Suprapubic skin (tissue), 4 donors: ENCODE measurements at places on chromosomes 3 and 15.

- no peak for DNase-seq
These were observed 48.4 kb upstream of the CCDC80 start for GRCh38 chr3:112689385-112689784.

DNA sequence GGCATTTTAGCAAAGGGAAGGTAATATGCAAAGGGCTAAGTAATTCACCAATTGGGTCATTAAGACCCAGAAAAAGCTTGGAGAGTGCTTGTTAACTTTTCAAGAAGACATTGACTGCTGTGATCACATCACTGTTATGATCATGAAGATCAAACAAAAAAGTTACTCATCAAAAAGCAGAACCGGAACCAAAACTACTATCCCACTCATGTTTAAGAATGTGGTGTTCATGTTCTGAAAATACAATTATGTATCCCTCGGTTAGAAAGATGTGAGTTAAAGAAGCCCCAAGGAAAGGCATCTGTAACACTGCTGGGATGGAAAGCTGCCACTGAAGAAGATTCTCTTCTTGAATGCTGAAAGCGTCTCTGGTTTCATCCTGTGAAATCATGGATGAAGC lies 32.6 kb downstream of the BBX start:
- no peak for DNase-seq

GRCh38 chr3:140238646-140239314 lies 303.8 kb downstream of the CLSTN2 start:
- no peak for DNase-seq

GRCh38 chr3:76938962-76939361 lies 100.9 kb upstream of the ROBO2 start:
- DNase-seq = no peak

- DNase-seq = no peak
These were observed 23.6 kb downstream of the FAH start for GRCh38 chr15:80176443-80176842.

DNA sequence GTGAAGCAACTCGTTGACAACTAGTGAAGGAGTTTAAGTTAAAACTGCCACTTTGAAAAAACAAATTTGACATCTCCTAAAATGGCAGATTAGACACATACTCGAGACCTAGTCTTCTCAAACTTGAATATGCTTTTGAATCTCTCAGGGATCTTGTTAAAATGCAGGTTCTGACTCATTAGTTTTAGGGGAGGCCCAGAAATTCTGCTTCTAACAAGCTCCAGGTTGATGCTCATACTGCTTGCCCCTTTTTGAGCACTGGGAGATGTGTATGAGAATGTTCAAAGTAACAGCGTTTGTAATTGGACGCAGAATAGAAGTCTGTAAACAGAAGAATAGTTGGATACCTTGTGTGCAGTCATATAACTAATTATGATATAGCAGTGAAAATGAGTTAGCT lies 1.6 kb downstream of the C3orf38 start:
- DNase-seq = no peak

DNA sequence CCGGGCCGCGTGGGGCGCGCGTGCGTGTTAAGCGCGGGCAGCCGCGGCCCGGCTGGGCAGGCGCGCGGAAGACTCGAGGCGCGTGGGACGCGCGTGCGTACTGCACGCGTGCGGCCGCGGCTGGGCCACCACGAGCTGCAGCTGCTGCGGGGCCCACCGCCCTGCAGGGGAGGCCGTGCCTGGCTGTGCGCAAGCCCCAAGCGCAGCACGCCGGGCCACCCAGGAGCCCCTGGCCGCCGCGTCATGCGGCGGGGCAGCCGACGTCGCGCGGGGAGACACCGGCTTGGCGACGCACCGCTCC lies 590 bp upstream of the TRIM71 start:
- DNase-seq = peak; percentile 53

DNA sequence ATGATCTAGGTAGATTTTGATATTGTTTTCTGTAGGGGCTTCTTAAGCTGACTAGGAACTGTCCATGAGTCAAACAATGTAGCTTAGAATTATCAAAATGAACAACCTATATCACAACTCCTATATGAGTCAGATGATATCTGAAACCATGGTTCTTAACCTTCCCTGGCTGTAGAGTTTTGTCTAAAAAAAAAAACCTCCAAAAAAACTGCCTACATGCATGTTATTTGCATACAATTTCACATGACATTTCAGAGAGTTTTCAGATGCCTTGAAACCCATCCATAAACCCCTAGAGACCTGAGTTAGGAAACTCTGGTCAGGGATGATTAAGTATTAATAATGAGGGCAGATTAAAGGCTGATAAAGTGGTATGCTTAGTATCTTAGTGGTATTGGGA lies 157.0 kb downstream of the CHST2 start:
- no peak for DNase-seq

DNA sequence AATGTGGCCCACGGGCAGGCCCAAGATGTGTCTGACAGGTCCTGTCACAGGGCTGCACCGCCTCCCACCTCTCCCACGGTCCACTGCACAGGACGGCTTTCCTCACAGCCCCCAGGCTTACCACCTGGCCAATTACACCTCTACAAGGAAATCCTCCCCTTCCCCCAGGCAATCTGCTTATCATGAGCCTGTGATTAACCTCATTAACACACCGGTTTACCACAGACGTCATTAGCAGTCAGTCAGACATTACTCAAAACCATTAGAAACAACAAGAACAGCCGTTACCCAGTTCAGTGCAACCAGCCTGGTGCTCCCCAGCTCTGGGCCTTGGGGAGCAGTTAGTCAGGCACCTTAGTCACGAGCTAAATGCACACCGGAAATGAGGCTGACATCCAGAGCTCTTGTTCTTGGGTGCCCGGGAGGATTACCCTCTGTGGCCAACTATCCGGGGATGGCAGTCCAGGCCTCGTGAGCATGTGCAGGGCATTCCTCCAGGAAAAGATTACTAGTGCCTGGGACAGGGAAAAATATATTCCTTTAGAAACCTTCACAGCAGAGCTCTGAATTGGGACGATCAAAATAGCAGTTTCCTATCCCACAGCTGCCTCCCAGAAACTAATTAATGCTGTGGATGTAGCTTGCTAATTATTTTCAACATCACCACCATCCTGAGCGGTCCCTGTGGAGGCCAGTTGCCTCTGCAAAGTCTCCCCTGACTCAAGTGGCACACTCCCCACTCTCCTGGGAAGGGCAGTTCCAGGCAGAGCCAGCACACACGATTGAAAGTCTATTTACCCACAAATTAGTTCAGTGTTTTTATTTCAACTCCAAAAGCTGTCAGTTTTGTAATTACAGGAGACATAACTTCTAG lies 117.4 kb upstream of the ZBED2 start:
- no peak for DNase-seq

DNA sequence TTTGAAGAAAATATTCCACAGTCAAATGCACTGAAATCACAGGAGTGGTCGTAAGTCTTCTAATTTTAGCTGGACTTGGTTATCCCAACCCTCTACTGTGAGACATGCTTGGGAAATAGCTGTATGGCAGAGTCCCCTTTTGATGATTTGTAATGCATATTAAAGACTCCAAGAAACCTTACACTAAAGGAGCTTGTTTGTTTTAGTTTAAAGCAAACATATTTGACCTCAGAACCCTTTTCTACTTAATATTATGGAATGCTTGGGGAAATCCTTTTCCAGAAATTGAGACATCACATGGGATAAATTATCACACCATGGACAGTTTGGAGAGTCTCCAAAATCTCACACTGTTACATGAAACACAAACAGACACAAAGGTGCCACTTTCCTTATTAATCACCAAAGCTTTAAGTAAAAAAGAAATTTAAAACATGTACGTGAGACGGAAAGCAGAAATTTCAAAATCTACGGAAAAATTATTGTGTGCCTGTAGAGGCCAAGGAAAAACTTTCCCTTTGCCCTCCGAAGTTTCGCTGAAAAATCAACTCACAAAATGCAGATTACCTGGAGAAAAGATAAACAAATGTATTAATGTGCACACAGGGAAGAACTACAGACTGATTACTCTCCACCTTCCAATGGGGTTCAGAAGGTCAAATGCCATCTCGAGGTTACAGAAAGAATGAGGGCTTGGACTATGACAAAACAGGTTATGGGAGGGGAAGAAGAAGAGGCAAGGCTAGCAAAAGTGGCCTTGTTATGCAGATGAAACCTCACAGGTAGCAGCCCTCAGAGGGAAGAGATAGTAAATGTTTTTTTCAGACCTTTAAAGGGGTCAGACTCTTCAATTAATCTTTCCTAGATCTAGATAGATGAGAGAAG lies 7.0 kb upstream of the CPB1 start:
- DNase-seq = no peak

GRCh38 chr3:94076055-94076454 lies 13.2 kb downstream of the NSUN3 start:
- DNase-seq = no peak

DNA sequence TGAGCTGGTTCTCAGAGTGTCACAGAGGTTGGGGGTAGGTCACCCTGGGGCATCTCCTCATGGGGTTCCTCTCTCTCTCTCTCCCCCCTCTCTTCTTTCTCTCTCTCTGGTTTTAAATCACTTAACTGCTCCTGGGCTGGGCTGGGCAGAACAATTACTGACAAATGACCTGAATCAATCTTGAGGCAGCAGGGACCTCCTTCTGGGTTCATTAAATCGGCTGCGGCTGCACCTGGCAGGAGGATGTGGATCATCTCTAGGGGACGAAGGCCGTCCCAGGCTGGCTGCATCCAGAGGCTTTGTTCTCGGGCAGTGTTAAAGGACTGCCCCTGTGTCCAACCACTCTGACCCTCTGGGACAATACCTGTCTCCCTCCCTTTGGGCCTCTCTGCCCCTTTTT lies 143.1 kb downstream of the TLE3 start:
- DNase-seq = no peak

DNA sequence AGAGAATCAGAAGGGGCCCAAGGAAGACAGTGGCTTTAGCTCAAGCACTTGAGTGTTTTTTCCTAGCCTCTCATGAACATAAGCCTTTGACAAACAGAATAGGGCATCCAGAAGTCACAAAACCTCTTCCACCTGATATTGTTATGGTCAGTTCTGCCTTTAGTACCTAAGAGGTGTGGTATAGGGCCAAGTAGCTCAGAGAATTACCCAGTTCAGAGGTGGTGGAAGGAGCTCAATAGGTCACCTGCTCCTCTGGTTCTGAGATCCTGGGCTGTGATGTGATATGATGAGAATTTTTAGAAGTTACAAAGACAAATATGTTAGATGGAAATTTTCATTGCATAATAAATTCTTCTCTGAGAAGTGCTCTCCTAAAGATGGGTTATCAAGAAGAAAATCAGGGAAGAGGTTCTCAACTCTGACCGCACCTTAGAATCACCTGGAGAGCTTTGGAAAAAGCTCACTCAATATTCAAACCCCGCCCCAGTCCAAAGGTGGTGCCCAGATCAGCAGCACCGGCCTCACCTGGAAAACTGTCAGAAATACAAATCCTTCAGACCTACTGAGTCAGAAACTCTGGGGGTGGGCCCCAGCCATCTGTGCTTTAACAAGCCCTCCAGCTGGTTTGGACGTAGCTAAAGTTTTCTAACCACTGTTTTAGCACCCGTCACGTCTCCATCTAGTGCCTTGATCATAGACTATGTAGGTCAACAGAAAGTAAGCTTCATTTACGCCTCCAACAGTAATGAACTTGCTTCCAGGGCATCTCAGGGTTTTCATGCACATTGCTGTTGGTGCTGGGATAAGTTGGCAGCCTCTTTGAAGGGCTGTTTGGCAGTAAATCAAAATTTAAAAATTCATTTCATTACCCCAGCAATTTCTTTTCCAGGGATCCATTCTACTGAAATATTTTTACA lies 101.3 kb downstream of the MYH15 start:
- DNase-seq = no peak

GRCh38 chr3:106609666-106610301 lies 741.0 kb upstream of the CBLB start:
- DNase-seq = no peak

DNA sequence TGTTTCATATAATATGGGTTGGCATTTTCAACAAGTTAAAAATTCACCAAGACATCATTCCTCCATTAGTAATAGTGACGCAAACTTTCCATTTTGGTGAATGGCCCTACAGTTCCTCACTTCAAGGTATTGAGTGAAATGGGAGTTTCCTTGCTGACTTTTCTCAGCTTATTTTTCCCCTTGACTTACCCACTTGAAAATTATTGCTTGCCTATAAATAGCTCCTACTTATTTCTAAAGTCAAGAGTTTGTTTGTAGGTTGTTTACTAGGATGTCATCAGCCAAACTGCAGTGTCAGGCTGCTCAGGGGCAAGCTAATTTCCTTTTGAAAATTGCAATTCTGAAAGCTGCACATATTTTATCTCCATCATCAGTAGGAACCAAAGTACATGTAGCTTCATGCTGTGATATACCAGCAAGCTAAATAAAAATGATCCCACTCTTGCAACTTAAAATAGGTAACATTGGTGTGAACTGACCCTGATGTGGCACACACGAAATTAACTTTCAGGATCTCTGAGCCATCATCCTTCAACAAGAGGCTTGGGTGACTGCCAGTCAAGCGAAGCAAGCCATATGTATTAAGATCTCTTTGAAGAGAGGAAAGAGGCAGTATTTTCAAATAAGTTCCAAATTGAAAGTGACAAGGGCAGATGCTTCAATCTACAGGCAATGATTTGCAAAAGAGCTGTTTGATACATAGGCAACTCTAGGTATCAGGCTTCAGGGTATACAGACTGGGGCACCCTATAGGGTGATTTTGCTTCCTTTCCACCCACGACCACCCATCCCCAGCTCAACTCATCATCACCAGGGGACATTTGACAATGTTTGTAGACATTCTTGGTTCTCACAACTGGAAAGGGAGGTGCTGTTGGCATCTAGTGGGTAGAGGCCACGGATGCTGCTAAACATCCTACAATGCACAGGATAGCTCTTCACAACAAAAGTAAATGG lies 66.8 kb upstream of the RASGRP1 start:
- DNase-seq = no peak

DNA sequence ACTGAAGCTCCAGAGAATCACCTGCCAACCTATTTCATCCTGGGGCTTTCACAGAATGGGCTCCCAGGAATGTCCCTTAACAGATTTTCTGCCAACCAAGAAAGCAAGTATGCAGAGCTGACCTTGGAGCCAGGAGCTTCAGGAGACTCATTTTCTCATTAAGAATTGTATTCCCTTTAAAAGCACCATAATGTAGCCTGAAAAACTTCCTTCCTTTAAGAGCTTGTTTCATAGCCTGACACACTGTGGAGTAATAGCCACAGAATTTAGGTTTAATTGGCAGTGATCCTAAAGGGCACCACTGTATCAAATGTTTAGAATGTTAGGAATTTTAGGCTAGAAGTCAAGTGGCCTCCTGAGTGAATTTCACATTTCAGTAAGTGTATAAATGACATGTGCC lies 309.8 kb downstream of the GBE1 start:
- DNase-seq = no peak

- no peak for DNase-seq
These were observed 39.8 kb downstream of the ZFAND6 start for GRCh38 chr15:80099241-80099640.

- no peak for DNase-seq
These were observed 11.7 kb downstream of the LXN start for GRCh38 chr3:158660711-158661110.

GRCh38 chr3:119859728-119860127 lies 77.8 kb downstream of the NR1I2 start:
- no peak for DNase-seq

DNA sequence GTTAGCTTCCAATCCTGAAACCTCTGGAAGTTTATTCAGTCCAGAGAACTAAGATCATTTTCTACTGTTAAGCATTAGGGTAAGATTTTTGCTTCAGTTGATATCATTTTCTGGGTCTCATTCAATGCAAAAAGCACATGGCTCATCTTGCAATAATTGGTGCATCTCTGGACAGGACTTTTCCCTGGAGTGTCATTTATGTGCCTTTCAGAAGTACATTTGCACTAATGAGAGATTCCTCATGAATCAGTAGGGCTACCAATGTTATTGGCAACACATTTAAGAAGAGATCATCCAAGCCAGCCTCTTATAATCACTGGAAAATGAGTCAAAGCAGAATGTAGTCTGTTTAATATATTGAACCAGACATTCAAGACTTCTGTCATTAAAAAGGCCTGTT lies 224.2 kb upstream of the CHRNA7 start:
- no peak for DNase-seq
